ENCODE measurements at places on chromosomes 12 and 14. TPM values are rescaled to one million over a fixed set of nuclear protein-coding genes. Genes with fewer than 3 reads are reported as not detected.

The LPCAT3 gene
- total RNA-seq = 37.2 TPM

The MIP gene
- not detected for total RNA-seq

The NDUFA12 gene
- 163 TPM for total RNA-seq

The PPFIA2 gene
- not detected for total RNA-seq

The KRT79 gene
- total RNA-seq = not detected

The SMCO2 gene
- 0.34 TPM for total RNA-seq

The GPR84 gene
- total RNA-seq = 0.31 TPM

The TCL1B gene
- not detected for total RNA-seq

The TMEM106C gene
- total RNA-seq = 103 TPM

The SDR39U1 gene
- total RNA-seq = 75.4 TPM

The SMIM41 gene
- not detected for total RNA-seq

The ESPL1 gene
- 71.7 TPM for total RNA-seq

The PGF gene
- total RNA-seq = not detected

The SLCO1B1 gene
- total RNA-seq = not detected

The BATF gene
- total RNA-seq = 32.7 TPM

The LALBA gene
- total RNA-seq = not detected

The APOF gene
- not detected for total RNA-seq

All from activated naive CD4-positive, alpha-beta T cell treated with anti-CD3 and anti-CD28 coated beads, Interleukin-2, amount 10 ng/mL, durations not matched to agents 5 hours and 36 hours (primary cell).